ENCODE measurements at places on chromosomes 4 and X.

GRCh38 chr4:55824865-55825264, 5.3 kb downstream of the EXOC1L start:
- DNase-seq = no peak

DNA sequence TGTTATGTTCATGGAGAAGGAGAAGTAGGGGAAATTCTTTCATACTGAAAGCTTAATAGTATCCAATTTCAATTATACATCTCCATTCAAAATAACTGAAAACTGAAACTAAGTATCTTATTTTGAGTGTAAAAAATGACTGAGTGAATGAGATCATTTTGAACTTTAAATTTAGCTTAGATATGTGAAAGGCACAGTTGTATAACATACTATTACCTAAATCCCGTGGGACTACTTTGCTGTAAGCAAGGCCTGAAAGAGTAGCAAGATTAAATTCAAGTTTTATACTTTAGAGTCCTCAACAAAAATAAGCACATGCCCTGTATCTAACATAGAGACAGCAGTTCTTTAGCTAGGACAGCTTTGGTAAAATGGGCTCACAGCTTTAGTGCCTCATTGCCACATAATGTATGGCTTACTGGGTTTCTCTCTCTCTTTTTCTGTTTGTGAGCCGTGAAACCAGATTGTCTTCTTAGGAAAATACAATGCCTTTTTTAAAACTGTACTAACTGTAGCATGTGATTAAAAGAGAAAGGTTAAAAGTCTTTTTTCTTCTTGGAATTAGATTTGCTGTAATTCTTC, 43.2 kb downstream of the GSTCD start:
- no peak for DNase-seq

GRCh38 chr4:7581477-7581876, 146.7 kb upstream of the PSAPL1 start:
- no peak for DNase-seq

GRCh38 chr4:113141901-113142346, 92.5 kb downstream of the ANK2 start:
- DNase-seq = no peak

DNA sequence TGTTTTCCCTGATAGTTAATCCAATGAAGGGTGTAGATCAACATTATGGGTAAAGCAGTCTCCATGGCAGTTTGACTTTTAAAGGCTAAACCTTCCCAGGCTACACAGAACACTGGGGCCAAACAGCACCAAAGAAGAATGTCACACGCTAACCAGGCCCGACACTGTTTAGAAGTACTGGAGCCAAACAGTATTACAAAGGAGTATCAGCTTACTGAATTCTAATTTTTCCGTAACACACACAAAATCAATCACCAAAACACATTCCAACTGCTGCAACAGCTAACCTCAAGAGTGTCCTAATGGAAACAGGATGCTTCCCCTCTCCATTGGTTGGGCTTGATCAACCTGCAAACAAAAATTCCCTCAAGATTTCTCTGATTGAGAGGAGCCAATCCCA, 783.5 kb downstream of the PCDH18 start:
- no peak for DNase-seq

GRCh38 chr4:15707363-15707715, 4.5 kb downstream of the BST1 start:
- DNase-seq = no peak

DNA sequence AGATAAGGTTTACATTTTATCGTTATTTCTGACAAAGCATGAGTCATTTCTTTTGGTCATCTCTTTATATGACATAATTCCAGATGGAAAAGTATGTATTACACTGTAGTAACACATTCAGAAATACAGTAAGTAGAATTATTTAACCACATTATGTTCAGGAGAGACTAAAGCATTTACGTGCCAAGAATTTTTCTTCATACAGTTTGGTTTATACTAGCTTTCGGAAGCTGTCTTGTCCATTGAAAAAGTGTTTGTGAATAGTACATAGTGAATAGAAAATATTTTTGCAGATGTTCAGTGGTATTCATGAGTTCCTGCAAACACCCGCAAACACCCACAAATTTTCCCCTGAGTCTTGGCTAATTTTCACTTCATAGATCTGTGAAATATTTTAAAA, 1033.0 kb upstream of the INTU start:
- no peak for DNase-seq
